Stomach (tissue), 19 donors: ENCODE measurements at places on chromosomes 3 and 15. TPM values are rescaled to one million over a fixed set of nuclear protein-coding genes. Genes with fewer than 3 reads are reported as not detected.

The CYP1A2 gene
- not detected for total RNA-seq

The GP5 gene
- total RNA-seq = not detected

The B3GALNT1 gene
- total RNA-seq = 12.5 TPM

The CLK3 gene
- 170 TPM for total RNA-seq

The FURIN gene
- 81.1 TPM for total RNA-seq

The IQCH gene
- 9.4 TPM for total RNA-seq

The LTK gene
- total RNA-seq = 8.1 TPM

GRCh38 chr3:48820612-48821324, 26.9 kb downstream of the PRKAR2A start:
- DNase-seq = no peak

DNA sequence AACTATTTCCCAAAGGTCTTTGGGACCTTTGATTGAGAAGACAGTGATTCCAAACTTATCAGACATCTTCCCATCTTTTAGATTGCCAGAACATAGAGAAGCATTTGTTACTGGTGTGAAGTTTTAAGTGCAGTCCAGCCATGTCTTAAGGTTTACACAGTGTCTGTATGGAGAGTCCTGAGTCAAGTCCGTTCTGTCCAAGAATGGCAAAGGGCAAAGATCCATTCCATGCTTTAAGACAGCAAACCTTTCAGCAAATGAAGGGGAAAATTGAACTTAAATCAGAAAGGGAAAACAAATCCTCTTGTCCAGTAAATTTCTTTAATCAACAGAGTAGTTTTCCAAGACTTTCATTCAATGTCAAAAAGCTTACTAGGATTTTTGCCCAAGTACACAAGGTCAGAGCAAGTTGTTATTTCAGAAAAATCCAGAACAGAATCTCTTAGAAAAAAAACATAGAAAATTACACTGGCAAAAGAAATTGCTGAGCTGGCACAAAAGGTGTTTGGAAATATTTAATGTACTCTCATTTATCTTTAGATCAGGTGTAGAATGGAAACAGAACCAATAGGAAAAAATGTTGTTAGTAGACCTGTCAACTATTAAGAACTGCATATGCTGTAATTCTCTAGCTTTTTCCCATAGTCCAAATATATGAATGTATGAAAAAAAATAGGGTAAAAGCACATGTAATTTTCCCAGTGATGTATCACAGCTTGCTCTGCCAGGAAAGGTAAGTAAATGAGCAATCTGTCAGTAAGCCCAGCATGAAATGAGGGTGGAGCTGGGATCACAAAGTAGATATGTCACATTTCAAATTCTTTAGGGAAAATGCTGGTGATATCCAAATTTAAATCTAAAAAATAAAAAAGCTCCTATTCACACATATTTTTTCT, 1099.9 kb downstream of the TUSC7 start:
- DNase-seq = no peak

GRCh38 chr3:53044711-53045517, 959 bp downstream of the SFMBT1 start:
- peak; percentile 86 for DNase-seq

DNA sequence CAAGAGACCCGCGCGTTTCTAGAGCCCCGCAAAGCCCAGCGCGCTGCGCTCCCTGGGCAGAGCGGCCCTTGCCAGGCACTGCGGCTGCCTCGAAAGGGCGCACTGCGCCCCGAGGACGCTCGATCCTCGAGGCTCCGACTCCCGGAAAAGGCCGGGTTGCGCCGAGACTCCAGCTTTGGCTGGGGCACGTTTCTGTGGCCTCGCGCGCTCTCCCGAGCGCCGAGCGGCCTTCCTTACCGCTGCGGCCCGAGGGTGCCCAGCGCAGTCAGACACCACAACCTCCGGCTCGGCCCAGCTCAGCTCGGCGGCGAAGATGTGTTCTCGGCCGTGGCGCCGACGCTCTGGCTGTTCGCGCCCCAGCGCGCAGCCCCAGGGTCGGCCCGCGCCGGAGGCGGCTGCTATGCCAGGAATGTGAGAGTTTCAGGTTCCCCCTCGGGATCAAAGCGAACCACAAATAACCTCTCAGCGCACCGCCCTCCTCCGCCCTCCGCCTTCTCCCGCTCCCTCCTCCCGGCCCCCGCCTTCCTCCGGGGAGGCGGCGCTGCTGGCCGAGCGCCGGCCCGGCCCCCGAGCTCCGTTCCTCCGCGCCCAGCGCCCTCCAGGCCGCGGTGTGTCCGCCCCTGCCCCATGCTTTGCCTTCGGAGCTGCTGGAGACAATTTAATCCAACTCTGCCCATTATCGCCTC, at the start of gene AMOTL2:
Gene AMOTL2, minus strand, starts transcription at position 343 of the 686 bp plus-strand sequence. CDS start 3,014 bp downstream, outside the sequence.
- peak; percentile 89 for DNase-seq

DNA sequence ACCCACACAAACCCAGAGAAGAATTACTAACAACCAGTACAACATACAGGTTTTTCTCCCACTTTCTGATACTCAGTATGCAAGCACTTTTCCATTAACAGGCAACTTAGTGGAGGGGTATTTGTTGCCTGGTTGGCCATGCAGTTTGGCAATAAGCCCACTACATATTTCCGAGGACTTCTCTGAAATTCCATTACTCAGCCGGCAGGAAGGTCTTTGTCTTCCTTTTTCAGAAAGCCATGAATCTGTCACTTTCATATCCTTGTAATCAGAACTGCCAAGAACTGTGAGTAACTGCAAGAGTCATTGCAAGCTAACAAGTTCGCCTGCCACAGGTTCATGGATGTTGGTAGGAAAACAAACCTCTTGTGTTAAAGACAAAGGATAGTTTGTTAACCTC, 422.3 kb upstream of the ROBO1 start:
- DNase-seq = no peak

- DNase-seq = no peak
These were observed 69.6 kb upstream of the MYZAP start for GRCh38 chr15:57522148-57522547.

GRCh38 chr3:25257026-25257425, 171.0 kb upstream of the RARB start:
- DNase-seq = no peak

DNA sequence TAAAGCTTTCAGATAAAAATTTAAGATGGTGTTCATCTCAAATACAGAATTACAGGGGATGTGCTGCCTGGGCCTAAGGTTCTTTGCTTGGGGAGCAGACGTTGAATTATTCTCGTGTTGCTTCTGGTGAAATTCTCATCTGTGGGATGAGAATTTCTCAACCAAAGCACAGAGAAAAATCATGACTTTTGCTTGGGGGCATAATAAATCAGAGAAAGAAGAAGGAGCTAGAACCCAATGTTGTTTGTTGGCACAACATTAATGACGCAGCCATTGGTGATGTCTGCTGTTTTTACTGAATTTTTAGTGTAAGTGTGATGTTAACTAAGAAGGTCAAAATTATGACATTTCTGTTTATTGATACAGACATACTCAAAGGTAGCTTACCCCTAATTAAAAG, 35.7 kb downstream of the P3H2 start:
- no peak for DNase-seq

DNA sequence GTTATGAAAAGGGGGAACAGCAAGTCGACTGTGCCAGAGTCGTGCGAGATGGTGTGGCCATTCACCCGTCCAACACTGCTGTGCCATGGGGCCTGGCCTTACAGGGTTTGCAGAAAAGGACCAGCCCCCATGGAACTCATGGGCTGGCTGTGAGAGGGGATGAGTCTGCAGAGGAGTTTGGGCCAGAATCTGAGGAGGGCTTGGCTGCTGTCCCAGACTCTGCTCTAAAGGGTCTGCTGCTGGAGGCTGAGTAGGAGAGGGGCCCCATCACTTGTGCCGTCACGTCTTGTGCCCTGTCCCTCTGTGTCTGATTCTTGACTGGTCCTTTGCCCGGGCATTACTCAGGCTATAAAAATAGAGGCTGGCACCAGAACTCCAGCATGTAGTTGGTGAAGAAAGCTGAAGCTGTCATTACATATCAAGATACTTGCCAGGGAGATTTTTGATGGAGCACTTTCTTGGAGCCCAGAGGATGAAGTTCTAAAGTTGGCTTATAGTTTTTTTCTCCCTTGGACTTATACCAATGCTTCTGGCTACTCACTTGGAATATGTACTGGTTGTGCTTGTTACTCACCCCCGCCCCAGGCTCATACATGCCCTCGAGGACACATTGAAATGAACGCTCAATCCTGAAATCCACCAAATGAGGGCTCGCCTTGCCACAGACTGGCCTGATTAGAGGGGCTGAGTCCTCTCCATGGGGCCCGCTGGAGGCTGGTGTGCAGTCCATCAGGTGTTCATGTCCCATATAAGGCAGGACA, 10.2 kb downstream of the PXYLP1 start:
- DNase-seq = no peak

GRCh38 chr15:99507504-99508310, 58.1 kb upstream of the MEF2A start:
- peak; percentile 87 for DNase-seq

DNA sequence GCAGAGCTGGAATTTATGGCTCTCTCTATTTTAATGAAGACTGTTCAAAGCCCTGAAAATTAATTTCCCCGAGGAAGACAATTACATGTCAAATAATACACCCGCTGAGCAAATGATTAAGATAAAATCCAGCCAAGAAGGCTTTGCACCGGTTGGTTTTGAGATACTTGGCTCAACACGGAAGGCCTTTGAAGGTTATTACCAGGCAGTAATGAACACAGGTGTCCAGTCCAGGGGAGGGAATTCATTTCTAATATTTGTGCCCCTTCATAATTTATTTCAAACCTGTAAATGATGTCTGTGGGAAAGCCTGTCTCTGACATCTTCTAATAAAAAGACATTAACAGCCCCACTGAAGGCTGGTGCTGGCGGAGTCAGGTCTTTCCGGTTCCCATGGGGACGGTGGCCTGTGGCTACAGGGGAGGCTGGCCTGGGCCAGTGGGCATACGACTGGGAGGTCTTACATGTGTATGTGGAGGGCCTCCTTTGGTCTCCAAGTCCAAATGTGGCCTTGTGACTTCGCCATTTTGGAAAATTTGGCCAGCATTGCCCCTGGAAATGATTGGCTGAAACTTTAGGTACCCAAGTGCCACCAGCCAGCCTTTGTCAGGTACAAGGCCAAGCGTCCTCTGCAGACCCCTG, 49.9 kb upstream of the IQSEC1 start:
- no peak for DNase-seq

DNA sequence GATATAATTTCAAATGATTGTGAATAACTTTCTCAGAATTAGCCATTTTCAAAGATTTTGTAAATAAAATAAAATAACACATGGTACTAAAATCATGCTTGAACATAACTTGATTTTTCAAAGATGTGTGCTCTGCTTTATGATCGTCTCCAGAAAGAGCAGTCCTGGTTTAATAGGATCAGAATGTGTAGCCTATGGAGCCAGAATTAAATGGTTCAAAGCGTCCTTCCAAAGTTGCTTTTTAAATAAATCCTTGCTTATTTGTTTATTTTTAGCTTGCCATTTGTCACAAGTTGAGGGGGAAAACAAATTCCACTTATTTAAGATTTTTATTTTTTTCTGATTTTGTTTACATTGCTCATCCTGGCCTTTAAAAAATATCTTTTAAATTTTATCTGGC, 123.7 kb upstream of the SPRED1 start:
- DNase-seq = peak; percentile 14

DNA sequence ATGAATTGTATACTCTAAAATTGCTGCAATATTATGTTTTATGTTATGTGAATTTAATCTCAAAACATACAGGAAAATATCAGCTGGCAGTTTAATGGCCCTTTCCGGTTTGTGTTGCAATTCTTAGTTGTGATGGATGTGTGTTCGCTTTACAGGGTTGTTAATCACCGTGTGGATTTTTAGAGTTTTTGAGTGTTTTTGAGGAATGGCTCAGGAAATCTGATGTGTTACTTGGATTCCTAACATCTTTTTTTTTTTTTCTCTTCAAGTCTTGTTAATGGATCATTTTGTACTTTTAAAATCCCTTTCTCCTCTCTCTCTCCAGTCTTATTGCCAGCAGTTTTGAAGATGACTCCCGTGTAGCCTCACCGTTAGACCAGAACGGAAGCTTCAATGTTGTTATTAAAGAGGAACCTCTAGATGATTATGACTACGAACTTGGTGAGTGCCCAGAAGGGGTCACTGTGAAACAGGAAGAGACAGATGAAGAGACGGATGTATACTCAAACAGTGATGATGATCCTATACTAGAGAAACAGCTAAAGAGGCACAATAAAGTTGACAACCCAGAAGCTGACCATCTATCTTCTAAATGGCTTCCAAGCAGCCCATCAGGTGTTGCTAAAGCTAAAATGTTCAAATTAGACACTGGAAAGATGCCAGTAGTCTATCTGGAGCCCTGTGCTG, 35.7 kb downstream of the MGA start:
- DNase-seq = no peak

DNA sequence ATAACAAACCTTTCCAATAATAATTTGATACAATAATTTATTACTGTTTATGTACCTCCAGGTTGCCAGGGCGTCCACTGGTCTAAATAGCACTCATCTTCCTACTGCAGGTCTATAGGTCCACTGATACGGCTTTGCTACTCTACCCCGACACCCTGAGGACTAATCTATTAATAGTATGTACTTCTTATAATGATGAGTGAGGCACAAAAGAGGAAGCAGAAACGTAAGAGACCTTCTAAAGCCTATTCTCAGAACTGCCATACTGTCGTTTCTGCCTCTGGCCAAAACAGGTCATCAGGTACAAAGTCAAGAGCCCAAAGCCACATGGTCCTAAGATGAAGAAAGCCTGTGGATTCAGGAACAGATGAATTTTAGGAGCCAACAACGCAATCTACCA, 163.2 kb upstream of the GRM7 start:
- no peak for DNase-seq

GRCh38 chr3:26132942-26133341, 343.1 kb downstream of the OXSM start:
- no peak for DNase-seq

DNA sequence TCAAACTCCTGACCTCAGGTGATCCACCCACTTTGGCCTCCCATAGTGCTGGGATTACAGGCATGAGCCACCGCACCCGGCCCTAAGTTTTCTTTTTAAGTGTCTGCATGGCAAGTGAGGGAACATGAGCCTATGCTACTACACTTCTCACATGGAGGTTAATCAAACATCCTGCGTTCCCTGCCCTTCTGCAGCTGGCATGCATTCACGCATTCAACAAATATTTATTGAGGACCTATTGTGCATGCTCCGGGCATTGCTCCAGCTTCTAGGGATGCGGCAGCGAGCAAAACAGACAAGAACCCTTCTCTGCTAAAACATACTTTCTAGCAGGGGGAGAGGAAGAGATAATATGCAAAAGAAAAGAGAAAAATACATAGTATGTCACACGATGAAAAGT, 42.6 kb upstream of the ACKR4 start:
- DNase-seq = peak; percentile 54

GRCh38 chr3:117941015-117941414, 1093.6 kb downstream of the IGSF11 start:
- DNase-seq = no peak

GRCh38 chr3:137008976-137009375, 51.2 kb downstream of the IL20RB start:
- DNase-seq = no peak

DNA sequence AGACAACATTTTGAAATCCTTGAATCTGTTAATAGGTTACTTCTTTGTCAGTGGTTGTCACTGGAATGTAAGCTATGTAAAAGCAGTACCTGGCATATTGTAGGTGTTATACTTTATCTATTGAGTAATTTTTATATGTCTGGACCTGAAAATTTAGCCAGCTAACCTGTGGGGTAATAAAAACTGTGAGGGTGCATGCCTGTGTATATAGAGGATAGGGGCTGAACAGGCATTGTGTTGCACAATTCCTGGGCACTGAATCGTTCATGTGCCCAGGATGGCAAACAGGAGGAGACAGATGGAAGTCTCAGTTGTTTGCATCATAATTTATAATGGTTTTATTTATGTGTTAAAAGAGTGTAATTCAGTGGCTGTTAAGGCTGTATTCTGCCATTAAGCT, 67.1 kb downstream of the ARMC8 start:
- DNase-seq = no peak
